ENCODE measurements at places on chromosomes 4 and X.

GRCh38 chr4:2093265-2093664 lies 34.1 kb downstream of the NAT8L start:
- no peak for DNase-seq

DNA sequence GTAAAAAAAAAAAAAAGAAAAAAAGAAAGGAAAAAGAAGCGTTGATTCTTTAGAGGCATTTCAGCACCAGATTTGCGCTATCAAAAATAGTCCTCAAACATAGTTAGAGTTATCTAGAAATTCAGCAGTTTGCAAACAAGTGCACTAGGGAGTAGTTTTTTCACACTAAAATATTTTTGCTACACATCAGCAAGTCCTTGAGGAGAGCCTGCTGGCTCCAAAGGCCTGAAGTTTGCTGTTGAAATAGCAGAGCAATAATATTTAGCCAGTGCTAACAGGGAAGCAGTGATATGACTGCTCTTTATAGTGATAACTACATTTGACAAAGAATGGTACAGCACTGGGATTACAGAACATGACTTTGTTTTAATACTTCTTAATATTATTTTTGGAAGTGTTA lies 472.2 kb downstream of the PCDH7 start:
- no peak for DNase-seq

- no peak for DNase-seq
These were observed 52.1 kb upstream of the KDR start for GRCh38 chr4:55177461-55177860.

DNA sequence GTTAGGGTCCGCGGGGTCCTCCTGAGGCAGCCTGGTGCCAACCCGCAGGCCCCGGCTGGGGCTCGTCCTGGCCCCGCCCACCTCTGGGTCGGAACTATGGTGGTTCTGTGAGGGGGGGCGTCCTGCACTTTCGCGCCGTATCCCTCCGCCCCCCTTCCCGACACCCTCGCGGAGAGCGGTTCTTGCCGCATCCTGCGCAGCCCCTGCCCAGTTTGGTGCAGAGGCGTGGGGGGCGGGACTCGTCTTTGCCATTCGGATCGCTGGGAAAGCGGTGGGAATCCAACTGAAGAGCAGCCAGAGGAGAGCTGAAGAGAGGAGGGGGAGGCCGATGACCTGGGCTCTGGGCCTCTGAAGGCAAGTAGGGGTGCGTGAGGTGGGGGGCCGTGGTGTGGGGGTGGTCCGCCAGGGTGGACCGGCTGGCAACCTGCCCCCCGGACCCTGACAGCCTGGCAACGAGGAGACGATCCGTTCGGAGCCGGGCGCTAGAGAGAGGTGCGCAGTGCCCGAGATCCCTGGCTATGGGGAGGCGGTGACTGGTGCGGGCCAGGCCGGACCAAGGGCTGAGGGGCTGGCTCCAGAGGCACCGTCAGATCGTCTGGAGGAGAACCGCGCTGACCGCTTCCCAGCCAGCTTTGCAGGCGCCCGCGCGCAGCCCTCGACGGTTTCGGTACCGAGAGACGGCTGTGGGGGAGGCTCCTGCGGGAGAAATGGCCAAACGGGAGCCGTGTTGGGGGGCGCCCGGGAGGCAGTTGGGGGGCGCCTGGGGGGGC lies at the start of gene GPRASP1:
TSS of gene GPRASP1 (plus strand) at position 242 of the 770 bp plus-strand sequence. CDS start 2,431 bp downstream, outside the sequence.
- no peak for DNase-seq

DNA sequence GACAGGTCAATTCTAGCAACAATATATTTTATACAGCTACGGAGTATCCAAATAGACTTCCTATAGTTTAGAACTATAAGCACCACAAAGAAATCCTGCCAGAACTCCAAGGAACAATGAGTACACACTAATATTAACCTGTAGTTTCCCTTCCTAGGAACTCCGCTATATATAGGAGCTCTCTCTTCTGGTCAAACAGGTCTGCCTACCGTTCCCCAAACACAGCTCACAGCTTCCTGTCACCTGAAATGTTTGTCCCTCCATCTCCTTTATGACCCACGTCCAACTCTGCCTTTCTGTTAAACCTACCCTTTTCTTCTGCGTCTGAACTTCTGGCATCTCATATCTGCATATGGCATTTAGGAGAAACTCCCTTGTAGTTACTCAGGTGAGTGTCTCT lies 10.5 kb upstream of the GJB1 start:
- DNase-seq, result no peak

- DNase-seq, result no peak
These were observed 27.9 kb downstream of the MED28 start for GRCh38 chr4:17642398-17642783.

DNA sequence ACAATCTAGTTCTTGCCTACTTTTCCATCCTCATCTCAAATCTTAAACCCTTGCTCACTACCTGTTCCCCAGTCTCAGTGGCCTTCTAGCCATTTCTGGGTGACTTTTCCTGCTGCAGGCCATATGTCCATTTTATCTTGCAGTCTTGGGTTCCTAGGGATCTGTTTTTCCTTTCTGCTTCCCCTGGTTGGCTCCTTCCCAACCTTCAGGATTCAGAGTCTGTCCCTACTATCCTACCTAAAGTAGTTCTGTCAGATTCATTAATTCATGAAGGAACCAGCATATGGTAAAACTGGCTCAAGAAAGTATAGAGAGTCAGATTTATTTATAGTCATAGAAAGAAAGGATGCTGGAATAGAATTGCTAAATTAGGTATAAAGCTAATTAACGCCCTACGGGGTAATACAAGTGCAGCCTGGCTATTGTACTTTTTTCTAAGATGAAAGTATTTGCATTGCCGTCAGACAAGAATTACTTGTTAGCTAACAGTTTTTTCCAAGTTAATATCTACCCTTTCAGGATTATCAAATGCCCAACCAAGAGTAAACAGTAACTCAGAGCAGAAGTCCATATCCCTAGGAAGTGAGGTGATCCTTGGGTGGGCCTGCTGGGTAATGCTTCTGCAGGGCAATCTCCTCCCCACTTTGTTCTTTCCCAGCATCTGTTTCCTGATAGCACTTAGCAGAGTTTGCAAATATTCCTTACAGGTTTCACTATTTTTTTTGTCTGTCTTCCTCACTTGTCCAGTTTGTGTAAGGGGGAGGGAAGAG lies 63.6 kb downstream of the REPS2 start:
- DNase-seq, result no peak

DNA sequence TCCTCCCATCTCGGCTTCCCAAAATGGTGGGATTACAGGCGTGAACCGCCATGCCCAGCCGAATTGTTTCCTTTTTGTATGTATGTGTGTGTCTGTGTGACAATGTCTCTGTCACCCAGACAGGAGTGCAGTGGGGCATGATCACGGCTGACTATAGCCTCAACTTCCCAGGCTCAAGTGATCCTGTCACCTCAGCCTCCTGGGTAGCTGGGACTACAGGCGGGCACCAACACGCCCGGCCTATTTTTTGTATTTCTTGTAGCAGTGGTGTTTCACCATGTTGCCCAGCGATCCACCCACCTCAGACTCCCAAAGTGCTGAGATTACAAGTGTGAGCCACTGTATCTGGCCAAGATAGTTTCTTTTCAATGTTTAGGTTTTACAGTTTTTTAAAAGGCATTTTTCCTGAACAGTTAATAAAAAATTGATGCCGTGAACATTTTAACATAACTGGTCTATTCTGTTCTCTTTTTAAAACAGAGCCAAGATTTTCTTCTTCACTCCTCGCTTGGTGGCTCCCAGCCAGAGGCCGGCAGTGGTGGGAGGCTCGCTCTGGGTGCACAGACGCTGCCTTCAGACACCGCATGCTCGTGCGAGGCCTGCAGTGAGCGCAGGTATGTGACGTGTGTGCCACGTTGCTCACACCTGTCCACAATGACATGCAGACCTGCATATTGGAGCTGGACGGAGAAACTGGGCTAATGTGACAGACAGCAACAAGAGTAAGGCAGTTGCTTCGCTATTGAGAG lies 88.5 kb downstream of the FAM193A start:
- no peak for DNase-seq

DNA sequence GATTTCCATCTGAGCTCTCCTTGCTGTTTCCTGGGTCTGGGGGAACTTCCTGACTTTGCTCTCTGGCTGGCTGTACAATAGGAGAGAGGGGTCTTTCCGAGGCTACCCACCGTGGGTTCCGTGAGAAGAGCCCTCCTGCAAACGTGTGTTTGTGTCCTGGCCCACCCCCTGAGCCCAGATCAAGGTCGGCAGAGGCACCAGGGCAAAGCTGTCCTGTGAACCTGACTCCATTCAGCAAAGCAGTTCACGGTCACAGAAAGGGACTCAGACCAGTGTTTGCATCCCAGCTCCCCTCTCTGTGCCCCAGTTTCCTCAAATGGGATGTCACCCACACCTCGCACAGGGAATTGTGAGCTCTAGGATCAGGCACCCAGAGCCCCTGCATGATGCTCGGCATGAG lies 97.3 kb upstream of the PSAPL1 start:
- DNase-seq, result no peak

DNA sequence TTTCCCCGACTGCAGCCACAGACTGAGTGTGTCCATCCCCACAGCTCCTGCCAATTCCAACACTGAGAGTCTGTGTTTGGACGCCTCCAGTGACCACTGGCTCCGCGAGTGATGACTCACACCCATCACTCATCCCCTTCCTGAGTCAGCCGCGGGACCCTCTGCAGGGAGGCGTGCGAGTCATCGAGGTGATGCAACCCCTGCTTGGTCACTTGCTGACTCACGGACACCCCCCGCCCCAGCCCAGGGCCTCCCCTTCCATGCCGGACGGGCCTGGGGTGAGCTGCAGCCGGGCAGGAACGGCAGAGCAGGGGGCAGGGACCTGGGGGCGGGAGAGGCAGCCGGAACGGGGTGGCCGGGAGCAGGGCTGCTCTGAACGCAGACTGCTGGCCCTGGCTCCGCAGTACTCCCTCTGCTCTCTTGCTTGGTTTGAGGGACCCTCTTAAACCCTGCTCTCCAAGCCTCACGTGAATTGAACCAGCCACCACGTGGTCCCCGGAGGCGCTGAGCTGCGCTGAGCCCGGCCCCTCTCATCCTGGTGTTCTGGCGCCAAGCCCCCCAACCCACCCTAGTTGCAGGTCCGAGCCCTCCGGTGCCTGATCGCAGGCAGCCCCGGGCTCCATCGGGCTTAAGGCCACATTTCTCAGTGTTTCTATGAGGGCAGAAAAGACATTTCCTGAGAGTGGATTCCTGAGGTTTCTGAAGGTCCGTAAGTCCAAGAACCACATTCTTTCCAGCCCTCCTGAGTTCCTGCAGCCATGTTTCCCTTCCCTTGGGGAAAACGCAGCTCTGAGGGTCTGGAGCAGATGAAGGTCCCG lies 32.4 kb downstream of the FGFRL1 start:
- no peak for DNase-seq

- no peak for DNase-seq
These were observed 43.0 kb downstream of the ADD1 start for GRCh38 chr4:2886622-2887021.

DNA sequence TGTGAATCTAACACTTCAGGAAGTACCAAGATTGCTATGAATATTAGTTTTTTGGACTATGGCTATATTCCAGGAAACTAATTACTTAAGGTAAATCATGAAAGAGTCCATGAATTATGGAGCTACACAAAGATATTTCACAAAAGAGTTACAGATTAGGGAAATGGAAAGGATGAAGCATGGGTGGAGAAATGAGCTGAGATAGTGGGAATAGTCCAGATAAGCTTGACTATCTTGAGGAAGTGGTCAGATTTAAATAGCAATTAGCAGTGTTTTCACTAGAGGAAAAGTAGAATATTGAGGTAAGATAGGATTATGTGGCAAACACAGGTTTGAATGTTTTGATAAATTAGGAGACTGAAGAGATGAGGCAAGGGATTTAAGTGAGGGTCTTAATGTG lies 42.1 kb upstream of the C1GALT1C1 start:
- DNase-seq, result no peak

DNA sequence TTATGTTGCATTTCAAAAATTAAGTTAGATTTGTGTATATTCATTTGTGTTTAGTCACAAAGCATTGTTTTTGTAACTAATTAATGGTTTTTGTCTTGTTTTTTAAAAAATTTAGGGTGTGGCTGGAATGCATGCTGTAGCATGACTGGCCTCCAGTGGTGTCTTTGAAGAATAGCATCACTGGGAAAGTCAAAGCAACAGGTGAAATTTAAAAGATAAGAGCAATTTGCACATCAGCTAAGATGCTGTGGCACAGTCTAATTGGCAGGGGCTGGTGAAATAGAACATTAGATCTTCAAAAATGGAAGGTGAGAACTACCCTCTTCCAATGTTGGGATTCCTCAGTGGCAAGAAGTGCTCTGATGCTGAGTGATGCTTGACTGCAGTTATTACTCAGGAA lies 45.3 kb downstream of the ANK2 start:
- no peak for DNase-seq

DNA sequence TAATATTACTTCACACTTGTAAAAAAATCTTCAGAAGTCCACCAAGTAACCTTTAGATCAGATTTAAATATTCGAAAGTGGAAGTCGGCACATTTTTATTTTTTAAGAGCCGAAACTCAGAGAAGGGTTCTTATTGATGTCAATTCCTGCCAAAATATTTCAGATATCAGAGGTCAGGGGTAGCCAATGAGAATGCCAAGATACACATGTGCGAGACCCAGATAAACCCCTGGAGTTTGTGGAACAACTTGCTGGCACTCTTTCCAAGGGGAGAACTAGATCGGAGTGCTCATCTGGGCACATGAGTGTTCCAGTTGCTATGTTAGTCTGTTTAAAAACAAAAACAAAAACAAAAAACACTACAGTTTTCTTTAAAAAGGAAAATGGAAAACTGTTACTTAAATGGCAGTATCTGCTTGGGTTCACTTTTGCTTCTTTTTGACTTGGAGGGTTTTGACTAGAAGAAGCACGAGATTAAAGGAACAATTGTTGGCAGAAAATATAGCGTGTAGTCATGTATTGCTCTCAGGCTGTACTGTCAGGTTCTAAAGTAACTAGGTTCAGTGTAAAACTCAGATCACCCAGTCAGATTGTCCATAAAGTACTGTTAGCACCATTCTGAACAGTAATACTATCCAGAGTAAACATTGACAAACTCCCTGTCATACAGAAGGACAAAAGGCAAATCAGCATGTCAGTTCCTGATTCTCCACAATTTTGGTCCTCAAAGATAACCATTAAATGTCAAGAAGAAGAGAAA lies 188.0 kb upstream of the PACRGL start:
- no peak for DNase-seq

GRCh38 chr4:138659812-138660316 lies 355.7 kb upstream of the NOCT start:
- DNase-seq, result no peak

- peak; percentile 21 for DNase-seq
These were observed 51.7 kb upstream of the CHRDL1 start for GRCh38 chrX:110847334-110847733.

DNA sequence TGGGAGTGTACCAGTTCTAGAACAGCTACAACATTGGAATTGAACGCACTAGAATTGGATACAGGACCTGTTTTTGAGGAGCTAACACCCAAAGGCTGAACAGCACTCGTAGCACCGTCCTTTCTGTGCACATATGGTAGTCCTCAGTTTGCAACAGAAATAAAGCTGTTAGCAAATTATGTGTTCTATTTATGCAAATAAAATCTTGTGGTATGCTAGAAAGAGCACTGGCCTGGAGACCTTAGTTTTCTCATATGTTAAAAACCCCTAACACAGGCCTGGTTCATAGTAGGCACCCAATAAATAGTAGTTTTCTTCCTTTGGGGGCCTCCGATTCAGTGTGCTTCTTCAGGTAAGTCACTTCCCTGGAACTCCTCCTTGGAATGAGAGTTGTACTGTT lies 140.3 kb downstream of the AR start:
- DNase-seq, result no peak

Measured in thymus (tissue), 14 donors.